ENCODE measurements at places on chromosomes 13 and 19. TPM values are rescaled to one million over a fixed set of nuclear protein-coding genes. Genes with fewer than 3 reads are reported as not detected.

The CLEC4G gene
- total RNA-seq, result 0.76 TPM

The LILRA6 gene
- total RNA-seq, result not detected

The ZNF528 gene
- 14.4 TPM for total RNA-seq

The MUC16 gene
- not detected for total RNA-seq
